ENCODE measurements at places on chromosomes 1 and 21.
A peak's percentile ranks its signal among the peaks of the same experiment; 100 is the strongest.

DNA sequence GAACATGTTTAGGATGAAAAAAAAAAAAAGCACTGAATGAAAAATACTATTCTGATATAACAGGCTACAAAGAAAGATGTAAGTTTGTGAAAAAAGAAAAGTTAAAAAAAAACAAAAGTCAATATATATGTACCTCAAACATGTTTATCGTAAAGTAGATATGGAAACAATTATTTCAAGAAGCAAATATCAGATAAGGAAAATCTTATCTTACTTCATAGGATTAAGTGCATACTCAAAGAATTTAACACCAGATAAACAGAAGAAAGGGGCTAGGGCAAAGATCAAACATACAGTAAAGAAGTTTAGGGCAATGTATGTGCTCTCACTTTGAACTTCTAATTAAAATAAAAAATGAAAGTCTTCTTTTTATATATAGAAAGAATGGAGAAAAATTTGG is 75.3 kb downstream of the NEGR1 start:
- no peak for DNase-seq

DNA sequence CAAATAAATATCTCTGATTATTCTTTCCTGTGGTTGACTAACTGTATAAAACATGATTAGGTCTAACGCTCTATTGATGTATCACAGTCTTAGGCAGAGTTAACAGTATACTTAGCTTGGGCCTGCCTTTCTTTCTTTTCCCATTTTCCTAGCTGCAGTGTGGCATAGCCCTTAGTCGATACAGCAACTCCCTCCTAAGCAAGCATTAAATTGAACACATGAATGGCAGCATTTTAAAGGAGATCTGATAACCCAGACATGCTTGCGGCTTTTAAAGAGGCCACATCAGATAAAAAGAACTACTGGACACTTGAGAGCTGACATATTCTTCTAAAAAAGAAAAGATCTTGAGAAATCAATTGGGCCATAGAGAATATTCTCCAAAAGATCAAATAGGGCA is 312.0 kb upstream of the TMPRSS15 start:
- no peak for DNase-seq

GRCh38 chr1:161185732-161186311 is 8.5 kb upstream of the B4GALT3 start:
- peak; percentile 74 for DNase-seq

GRCh38 chr1:193392686-193393085 is 206.3 kb upstream of the B3GALT2 start:
- no peak for DNase-seq

GRCh38 chr1:30540611-30541192 is 182.7 kb downstream of the MATN1 start:
- DNase-seq: no peak

DNA sequence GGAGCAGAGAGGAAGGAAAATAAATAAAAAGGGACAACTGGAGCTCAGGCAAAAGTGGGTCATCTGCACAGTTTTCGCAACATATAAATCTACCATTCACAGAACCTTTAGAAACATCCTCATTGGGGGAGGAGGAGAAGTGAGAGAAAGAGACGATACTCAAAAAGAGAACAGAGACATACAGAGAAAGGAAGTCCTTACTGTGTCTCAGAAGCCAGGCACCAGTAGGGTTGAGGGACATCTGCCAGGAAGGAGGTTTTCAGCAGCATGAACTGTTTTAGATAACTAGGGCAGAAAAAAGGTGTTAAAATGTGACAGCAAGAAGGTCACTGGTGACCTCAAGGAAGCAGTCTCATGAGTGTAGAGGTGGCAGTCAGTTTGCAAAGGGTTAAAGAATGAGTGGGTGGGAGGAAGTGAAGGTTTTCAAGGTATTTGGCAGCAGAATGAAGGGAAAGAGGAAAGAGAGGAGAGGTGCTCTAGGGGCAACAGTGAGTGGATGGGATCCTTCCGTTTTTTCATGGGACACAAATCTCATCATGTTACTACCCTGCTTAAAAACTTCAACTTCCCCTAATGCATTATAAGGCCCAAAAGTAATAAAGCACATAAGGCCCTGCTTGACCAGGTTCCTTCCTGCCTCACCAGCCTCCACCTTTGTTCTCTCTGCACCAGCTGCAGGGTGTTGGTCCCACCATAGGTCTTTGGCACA is 9.5 kb downstream of the JAK1 start:
- DNase-seq: peak; percentile 36

- no peak for DNase-seq
Observed at GRCh38 chr1:166858726-166859419, 17.2 kb downstream of the TADA1 start.

- no peak for DNase-seq
Observed at GRCh38 chr1:53343831-53344668, 16.2 kb upstream of the LRP8 start.

GRCh38 chr1:153741986-153742385 is 14.1 kb downstream of the INTS3 start:
- no peak for DNase-seq

- no peak for DNase-seq
Observed at GRCh38 chr1:221470000-221470698, 271.7 kb downstream of the DUSP10 start.

GRCh38 chr1:25871704-25872494 is 3.6 kb downstream of the PAQR7 start:
- DNase-seq: no peak

DNA sequence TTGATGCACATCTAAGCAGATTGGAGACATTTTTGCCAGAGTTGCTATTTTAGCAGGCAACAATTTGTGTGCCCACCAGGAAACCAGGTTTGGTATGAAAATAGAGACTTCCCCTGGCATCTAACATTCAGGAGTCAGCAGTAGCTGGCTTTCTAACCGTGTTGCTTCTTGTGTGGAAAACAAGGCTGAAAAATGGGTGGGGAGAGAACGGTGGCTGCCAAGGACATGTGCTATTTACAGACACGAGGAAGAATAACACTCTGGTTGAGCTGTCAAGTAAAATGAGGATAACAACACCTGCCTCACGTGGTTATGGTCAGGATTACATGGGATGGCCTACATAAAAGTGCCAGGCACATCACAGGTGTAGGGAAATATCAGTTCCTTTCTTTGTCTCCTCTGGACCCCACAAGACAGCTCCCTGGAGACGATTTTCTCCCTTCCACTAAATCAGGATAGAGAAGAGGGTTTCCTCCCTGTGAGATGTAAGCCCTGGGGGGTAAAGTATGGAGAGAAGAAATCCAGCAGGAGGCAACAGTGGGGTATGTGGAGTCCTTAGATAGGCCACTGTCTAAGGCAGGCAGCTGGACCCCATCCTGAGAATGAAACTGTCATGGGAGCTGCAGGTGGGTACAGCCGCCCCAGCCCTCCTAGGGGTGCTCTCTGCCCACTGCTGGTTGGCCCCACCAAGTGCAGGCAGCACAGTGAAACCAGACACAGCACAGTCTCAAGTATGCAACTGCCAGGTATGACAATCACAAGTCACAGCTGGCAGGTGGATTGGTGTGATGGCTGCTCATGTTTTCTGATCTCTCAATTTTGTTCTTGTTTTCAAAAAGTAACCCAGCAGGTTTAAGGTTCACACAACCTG is 80.3 kb downstream of the TENT5C start:
- DNase-seq: no peak

GRCh38 chr1:156163712-156164111 is 10.3 kb downstream of the SEMA4A start:
- no peak for DNase-seq

GRCh38 chr1:197763307-197763706 is 12.0 kb downstream of the DENND1B start:
- no peak for DNase-seq

- no peak for DNase-seq
Observed at GRCh38 chr1:192378276-192378675, 61.5 kb downstream of the RGS21 start.

DNA sequence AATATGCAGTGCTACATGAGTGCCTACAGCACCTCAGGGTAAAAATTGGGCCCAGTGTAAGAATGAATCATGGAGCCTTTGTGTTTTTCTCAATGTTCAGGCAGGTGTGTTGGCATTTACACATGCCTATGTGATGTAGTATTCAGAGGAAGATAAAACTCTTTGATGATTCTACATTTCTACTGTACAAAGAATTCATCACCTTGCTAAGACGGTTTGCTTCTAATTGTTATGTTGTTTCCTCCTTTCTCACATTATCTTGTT is 867.3 kb downstream of the TTLL7 start:
- DNase-seq: no peak

GRCh38 chr1:11116318-11116717 is 16.6 kb upstream of the EXOSC10 start:
- no peak for DNase-seq

- peak; percentile 43 for DNase-seq
Observed at GRCh38 chr1:168321945-168322344, 41.3 kb downstream of the TBX19 start.

DNA sequence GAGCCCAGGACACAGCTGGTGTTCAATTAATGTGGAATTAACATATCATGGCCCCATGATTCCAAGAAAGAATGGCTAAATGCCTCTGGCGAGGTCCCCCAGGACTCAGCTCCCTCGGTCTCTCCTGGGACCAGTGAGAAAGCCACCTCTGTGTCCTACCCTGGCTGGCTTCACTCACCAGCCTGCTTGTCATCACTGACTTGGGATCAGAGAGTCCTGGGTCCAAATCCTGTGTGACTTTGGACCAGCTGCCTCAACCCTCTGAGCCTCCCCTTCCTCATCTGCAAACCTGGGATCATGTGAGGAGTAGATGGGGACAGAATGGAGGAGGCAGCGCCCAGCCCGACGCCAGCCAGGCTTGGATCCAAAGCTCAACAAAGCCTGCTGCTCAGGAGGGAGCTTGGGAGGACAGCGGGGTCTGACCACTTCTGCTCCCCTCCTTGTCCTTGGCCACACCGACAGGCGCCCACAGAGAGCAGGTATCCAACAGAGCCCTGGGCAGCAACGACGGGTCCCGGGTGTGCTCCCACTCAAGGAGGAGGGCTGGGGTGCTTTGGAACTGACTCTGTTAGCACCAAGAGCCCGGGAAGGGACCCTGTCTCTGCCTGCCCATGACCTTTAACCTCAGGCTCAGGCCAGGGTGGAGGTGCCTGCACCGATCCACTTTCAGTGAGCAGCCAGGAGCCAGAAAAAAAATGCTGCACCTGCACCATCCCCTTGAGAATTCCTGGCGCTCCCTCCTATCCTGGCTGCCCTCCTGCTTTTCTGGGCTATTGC is 3.2 kb downstream of the SH2D5 start:
- no peak for DNase-seq

DNA sequence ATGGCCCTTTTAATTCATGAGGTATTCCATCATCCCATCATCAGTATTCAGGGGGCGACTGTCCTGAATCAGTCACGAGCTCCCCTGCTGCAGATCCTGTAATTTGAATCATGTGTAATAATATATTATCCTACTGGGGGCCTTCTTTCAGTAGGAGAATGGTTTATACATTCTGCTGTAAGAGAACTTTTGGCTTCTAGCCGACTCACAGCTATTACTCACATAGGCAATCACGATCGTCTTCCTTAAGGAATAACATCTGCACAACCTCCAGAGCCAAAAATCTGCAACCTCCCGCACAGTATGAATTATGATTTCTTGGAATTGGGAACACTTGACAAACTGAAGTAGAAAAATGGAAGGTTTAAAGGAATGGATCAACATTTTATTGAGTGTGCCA is 343.0 kb downstream of the USP25 start:
- DNase-seq: no peak

DNA sequence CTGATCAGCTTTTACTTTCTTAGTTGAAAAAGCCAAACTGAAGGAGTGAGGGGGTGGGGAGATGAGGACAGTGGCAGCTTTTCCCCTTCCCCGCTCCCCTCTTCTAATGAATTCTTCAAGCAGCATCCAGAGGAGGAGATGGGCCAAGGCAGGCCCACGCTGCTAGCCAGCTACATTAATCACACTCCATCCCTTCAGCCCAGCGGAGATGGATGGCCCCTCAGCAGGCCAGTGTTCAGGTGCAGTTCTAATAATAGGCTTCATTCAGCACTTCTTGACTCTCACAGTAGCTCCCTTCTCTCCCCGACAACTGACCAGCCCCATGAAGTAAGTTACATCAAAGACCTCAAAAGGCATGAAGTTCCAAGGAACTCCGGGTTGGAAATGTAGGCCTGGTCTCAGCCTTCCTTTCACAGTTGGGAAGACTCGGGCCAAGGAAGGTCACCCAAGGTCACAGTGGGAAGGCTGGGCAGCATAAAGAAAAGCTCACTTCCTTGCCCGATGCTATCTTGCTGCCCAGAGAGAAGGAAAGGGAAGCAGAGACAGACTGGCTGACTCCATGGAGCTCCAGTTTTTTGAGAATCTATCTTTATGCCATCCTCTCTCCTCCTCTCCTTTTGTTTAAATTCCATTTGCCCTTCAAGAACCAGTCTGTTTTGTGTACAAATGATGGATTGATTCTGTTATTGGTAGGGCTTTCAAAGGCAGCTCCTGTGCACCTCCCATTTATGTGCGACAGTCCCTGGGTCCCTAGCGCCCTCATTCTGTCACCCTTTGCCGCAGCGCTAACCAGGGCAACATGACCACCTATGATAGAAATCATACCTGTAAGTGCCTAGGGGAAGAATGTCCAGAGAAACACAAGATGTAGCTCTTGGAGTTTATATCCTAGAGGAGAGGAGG is 139.1 kb downstream of the TNR start:
- DNase-seq: no peak

DNA sequence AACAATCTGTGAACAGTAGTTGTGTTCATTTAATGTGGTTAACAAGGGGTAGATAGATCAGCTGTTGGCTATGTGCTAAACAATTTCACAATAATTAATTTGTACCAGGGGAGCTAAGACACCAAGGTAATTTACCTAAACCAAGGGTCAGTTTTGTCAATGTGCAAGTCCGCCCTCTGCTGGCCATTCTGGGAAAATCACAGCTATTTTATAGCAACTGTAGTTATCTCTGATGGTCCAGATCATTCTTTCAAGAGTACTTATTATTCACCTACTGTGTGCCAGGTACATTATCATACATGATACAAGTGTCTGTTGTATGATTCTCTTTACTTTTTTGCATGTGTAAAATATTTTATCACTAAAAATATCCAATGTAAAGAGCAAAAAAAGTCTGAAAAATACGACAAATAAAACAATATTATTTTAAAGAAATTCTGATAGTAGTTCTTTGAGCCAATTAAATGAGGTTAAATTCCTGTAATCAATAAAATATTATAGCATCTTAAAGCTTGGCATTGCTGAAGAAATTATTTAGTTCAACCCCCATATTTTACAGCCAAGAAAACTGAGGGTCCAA is 312.3 kb upstream of the FAM78B start:
- DNase-seq: peak; percentile 25

- DNase-seq: no peak
Observed at GRCh38 chr1:94093396-94093795, 27.6 kb downstream of the ABCA4 start.

- DNase-seq: no peak
Observed at GRCh38 chr1:153705484-153705883, 22.4 kb upstream of the INTS3 start.

- no peak for DNase-seq
Observed at GRCh38 chr1:71228742-71229365, 148.0 kb upstream of the ZRANB2 start.

- no peak for DNase-seq
Observed at GRCh38 chr1:213826891-213827290, 160.9 kb upstream of the PROX1 start.

DNA sequence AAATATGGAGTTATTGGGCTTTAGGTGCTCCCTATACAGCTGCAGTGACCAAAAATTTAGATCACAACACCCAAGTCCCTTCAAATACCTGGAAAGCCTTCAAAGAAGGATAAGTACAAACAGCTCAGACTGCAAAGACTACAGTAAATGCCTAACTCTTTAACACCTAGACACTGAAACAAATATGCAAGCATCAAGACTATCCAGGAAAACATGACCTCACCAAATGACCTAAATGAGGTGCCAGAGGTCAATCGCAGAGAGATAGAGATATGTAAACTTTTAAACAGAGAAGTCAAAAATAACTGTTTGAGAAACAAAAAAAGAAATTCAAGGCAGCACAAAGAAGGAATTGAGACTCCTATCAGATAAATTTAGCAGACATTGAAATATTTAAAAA is 753.8 kb upstream of the B3GALT2 start:
- no peak for DNase-seq
